ENCODE measurements at places on chromosomes 13 and 19. TPM values are rescaled to one million over a fixed set of nuclear protein-coding genes. Genes with fewer than 3 reads are reported as not detected.
A peak's percentile ranks its signal among the peaks of the same experiment; 100 is the strongest.

DNA sequence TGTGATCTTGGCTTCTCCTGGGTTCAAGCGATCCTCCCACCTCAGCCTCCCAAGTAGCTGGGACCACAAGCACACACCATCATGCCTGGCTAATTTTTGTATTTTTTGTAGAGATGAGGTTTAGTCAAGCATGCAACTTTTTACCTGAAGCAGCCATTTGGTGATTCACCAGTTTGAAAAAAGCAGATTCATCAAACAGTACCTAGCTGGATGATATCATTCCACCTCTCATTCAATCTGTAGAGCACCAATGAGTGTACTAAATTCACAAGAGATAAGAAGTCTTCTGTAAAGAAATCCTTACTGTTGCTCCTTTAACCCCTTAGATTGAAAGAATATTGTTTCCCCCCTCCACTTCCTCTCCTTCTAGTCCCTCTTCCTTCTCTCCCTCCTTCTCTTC is 261.1 kb upstream of the RFC3 start:
- H3K27me3 ChIP-seq, result peaks cover 5% of the 10 kb centered on the region
- no peak overlapping the region for H3K27ac ChIP-seq
- H3K4me1 ChIP-seq, result peaks cover 7% of the 10 kb centered on the region
- no peak for DNase-seq
- no peak overlapping the region for H3K4me3 ChIP-seq
- no peaks in the 10 kb centered on the region for H3K36me3 ChIP-seq

DNA sequence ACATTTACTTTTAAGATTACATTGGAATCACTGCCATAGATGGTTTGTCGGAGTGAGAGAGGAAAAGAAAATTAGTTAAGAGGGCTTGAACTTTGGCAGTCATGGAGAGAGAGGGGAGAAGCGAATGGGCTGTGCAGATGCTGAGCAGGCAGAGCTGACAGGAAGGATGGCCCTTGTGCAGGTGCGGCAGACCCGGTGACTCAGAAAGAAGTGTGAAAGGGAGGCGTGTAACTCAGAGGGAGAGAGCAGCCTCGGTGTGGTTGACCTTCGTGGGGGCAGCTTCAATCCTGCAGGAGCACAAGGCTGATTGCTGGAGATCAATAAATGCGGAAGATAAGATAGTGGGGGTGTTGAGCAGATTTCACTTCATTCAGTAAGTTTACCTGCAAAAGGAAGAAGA is 76.9 kb downstream of the TNFSF13B start:
- H3K27ac ChIP-seq, result no peak overlapping the region
- no peaks in the 10 kb centered on the region for H3K27me3 ChIP-seq
- H3K4me1 ChIP-seq, result peaks cover 24% of the 10 kb centered on the region
- no peak overlapping the region for H3K4me3 ChIP-seq

GRCh38 chr13:28485097-28485496 is 9.8 kb downstream of the FLT1 start:
- peaks cover 9% of the 10 kb centered on the region for H3K27me3 ChIP-seq
- no peak for DNase-seq
- no peak overlapping the region for H3K27ac ChIP-seq
- peaks cover 10% of the 10 kb centered on the region for H3K36me3 ChIP-seq
- H3K4me1 ChIP-seq, result peaks cover 8% of the 10 kb centered on the region

GRCh38 chr13:86020351-86021002 is 221.3 kb upstream of the SLITRK6 start:
- H3K4me1 ChIP-seq, result no peaks in the 10 kb centered on the region
- H3K27ac ChIP-seq, result no peak overlapping the region
- H3K27me3 ChIP-seq, result no peaks in the 10 kb centered on the region
- H3K36me3 ChIP-seq, result no peaks in the 10 kb centered on the region

GRCh38 chr19:20662421-20663105 is 1.2 kb upstream of the ZNF626 start:
- no peak overlapping the region for H3K4me3 ChIP-seq
- DNase-seq, result no peak
- no peaks in the 10 kb centered on the region for H3K27me3 ChIP-seq
- H3K27ac ChIP-seq, result no peak overlapping the region
- H3K4me1 ChIP-seq, result peaks cover 20% of the 10 kb centered on the region

DNA sequence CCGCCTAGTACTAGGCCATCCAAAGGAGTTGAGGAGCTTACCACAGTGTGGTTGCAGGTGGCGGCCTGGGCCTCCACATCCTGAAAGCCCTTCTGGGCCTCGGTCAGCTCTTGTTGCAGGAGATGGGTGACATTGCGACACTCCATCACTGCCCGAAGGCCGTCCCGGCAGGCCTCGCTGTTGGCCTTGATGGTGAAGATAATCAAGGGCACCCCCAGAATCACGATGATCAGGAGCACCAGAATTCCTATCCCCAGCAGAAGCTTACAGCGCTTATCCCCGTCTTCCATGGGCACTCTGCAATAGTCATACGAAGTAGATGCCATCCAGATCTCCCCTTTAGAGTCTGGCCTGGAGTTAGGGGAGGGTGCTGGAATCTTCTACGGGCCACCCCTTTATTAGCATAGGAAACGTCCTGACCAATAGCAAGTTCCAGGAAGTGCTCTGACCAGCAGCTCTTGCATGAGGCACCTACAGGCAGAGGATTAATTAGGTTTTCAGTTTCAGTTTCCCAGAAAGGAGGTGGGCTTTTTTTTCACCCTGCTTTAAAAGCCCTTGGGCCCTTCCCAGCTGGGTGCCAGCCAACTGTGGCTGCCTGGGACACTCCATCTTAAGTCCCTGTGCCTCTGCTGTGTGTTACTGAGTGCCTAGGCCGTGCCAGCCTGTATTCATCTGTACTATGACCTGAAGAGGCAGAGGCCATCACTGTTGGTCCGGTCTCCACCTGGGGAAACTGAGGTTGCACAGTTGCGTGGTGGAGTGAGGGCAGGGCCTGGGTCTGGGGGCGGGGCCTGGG is at the start of gene BST2:
TSS of gene BST2 (minus strand) at position 381 of the 796 bp plus-strand sequence. CDS start at position 326, 55 bp downstream.
- peaks cover 28% of the 10 kb centered on the region for H3K36me3 ChIP-seq
- H3K4me3 ChIP-seq, result peak within 1 kb of the TSS; percentile 80
- DNase-seq, result peak; percentile 69
- H3K27ac ChIP-seq, result peak within 1 kb of the TSS; percentile 94
- H3K4me1 ChIP-seq, result peaks cover 33% of the 10 kb centered on the region

- no peak overlapping the region for H3K27ac ChIP-seq
- no peaks in the 10 kb centered on the region for H3K36me3 ChIP-seq
- H3K4me1 ChIP-seq, result no peaks in the 10 kb centered on the region
- no peak overlapping the region for H3K4me3 ChIP-seq
- H3K27me3 ChIP-seq, result peaks cover 6% of the 10 kb centered on the region
Observed at GRCh38 chr13:60612593-60612992, 215.6 kb downstream of the TDRD3 start.

DNA sequence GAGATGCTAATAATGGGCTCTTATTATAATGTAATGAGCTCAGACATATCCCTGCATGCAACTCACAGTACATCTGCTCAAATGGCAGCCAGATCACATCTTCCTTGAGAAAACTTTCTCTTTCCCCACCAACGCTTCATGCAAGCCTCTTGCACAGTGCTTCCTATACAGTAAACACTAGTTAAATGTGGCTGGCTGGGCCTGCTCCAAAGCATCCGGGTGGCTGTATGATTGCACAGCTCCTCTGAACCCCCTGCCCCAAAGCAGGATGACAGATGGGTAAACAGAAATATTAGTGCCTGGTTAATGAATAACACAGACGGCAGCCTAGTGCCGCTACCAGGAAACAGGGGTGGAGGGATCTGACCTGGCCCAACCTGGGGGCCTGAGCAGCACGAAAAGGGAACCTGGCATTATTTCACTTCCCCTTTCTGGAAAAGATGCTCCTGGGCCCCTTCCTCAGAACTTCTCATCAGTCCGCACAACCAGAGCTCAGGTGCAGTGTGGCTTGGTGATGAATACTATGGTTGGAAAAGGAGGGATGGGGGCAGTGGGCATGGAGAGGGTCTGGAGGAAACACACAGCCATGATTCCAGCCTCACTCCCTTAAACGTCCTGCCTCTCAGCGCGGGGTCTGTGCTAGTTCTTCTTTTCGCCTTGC is 10.8 kb downstream of the FFAR2 start:
- peaks cover 27% of the 10 kb centered on the region for H3K4me1 ChIP-seq
- no peaks in the 10 kb centered on the region for H3K27me3 ChIP-seq
- no peak for DNase-seq
- H3K36me3 ChIP-seq, result no peaks in the 10 kb centered on the region

GRCh38 chr19:55248166-55248675 is 10.6 kb downstream of the PPP6R1 start:
- H3K27me3 ChIP-seq, result no peaks in the 10 kb centered on the region
- no peak for DNase-seq
- H3K27ac ChIP-seq, result peak overlapping the region; percentile 18
- H3K4me1 ChIP-seq, result peaks cover 42% of the 10 kb centered on the region
- H3K36me3 ChIP-seq, result peaks cover 36% of the 10 kb centered on the region
- no peak overlapping the region for H3K4me3 ChIP-seq

DNA sequence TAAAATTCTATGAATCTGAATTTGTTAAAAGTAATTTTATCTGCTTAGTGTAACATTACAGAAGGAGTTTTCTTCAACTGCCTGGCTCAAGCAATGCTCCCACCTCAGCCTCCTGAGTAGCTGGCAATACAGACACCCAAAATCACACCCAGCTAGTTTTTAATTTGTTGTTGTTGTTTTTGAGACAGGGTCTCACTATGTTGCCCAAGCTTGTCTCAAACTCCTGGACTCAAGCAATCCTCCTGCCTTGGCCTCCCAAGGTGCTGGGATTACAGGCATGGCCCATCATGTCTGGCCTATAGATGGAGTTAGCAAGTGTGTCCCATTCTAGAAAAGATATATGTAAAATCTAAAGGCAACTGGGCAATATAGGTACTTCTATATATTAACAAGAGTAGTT is 1580.4 kb upstream of the PRR20A start:
- no peak for DNase-seq
- no peak overlapping the region for H3K4me3 ChIP-seq
- no peaks in the 10 kb centered on the region for H3K4me1 ChIP-seq
- peaks cover 1% of the 10 kb centered on the region for H3K36me3 ChIP-seq
- no peak overlapping the region for H3K27ac ChIP-seq
- no peaks in the 10 kb centered on the region for H3K27me3 ChIP-seq

Gene GAMT
- 25.0 TPM for total RNA-seq

Gene SWSAP1
- total RNA-seq, result 2.1 TPM
